H9 (cell line): ENCODE measurements at places on chromosomes 7 and 10. TPM values are rescaled to one million over a fixed set of nuclear protein-coding genes. Genes with fewer than 3 reads are reported as not detected.

DNA sequence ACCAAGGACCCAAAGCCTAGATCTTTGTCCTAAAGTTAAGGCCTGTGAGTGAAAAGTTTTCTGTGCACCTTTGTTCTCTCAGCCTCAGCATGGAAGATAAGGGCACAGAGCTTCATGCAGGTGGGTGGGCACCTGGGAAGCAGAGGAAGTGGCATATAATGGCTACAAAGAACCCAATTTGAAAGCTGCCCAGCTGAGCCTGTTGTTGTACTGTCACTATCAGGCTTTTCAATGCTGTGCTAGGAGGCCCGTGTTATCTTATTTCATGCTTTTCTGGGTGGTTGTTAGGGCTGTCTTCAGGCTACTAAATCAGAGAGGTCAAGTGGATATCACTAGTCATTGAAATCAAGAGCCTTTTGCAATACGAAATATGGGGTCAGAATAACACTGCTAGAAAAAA, 443.8 kb downstream of the SORCS1 start:
- DNase-seq, result no peak

DNA sequence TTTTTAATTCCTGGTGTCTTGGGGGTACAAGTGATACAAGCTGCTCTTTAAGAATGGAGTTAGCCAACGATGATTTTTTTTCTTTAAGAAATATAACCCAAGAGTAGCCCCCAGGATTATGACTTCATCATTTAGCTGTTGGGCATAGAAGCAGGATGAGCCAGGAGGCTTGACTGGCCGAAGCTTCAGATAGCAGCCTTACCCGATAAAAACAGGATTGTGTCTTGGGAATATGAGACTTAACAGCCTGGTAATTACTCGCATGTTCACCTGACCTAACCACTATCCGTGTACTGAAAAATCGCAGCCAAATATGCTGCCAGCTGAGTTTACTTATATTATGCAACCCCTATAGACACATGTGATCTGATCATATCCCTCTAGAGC, 346.0 kb upstream of the BMPER start:
- DNase-seq, result no peak

- no peak for DNase-seq
Measured at GRCh38 chr7:73482746-73483145, 39.3 kb downstream of the BAZ1B start.

- peak; percentile 7 for DNase-seq
Measured at GRCh38 chr10:78414380-78414779, 380.7 kb downstream of the RPS24 start.

The SFRP4 gene
- not detected in 2 replicates for total RNA-seq
